Bone marrow (tissue), 2 donors: ENCODE measurements at places on chromosomes 6 and 20.

- DNase-seq, result no peak
Measured at GRCh38 chr6:24569811-24570210, 75.0 kb downstream of the ALDH5A1 start.

DNA sequence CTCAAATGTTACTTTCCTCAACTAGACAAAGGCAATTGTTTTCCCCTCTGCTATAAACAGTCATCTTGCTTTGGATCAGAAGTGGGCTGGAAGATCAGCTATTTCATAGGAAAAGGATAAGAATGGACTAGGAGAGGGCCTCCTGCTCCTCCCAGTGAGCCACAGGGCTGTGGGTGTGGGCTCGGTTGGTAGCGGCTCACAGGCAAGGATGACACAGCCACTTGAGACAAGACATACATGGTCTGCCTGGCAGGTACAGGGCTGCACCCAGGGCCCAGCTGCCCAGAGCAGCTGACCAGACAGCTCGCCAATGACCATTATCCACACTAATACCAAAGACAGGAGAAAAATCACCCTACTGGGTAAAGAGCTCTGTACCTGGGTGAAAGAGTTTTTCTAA, 9.0 kb upstream of the SLA2 start:
- no peak for DNase-seq

DNA sequence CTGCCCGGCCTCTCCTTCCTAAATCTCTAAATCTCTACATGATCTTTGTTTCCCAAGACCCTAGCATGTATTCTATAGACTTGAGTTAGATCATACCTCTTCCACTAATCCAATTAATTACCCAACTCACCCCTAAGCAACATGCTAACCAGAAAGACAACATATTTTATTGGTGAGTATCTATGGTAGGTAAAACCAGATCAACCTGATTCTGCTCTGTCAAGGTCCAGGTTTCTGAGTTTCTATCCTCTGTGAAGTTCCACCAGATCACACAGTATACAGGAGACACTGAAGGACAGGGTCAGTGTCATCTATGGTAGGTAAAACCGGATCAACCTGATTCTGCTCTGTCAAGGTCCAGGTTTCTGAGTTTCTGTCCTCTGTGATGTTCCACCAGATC, 363.2 kb upstream of the MARCKS start:
- no peak for DNase-seq

DNA sequence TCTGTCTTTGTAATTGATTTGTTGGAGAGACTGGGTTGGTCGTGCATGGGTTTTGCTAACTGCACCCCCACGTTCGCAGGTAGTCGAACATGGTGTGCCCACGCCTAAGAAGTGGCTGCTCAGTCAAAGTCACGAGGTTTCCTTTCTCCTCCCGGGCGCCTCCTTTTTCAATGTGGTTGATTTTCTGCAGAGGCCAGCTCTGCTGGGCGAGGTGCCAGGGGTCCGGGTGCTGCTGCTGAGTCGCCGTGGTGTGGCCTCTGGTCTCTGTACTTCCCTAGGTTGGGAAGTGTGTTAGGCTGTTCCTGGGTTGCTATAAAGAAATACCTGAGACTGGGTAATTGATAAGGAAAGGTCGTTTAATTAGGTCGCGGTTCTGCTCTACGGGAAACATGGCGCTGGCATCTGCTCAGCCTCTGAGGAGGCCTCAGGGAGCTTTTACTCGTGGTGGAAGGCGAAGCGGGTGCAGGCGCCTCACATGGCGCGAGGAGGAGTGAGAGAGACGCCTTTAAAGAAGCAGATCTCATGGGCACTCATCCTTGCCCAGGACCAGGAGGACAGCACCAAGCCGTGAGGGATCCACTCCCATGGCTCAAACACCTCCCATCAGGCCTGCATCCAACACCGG, 14.1 kb downstream of the OSBPL2 start:
- no peak for DNase-seq

GRCh38 chr6:2899596-2899995, 3.5 kb downstream of the SERPINB9 start:
- DNase-seq, result no peak

DNA sequence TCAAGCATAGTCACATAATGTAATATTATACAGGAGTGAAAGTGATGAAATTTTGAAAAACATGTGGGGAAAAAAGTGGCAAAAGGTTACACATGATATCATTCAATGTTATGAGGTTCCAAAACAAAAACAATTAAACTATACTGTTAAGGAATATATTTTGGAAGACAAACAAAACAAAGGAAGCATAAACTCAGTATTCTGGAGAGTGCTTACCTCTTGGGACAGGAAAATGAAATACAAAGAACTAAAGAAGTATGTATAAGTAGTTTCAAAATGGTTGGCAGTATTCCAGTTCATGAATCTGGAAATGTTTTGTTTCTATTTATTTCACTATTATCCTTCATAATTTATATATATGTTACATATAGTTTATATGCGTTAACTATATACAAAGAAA, 213.5 kb downstream of the MOXD1 start:
- DNase-seq, result no peak

- DNase-seq, result no peak
Measured at GRCh38 chr6:89977808-89978748, 83.8 kb downstream of the GJA10 start.

DNA sequence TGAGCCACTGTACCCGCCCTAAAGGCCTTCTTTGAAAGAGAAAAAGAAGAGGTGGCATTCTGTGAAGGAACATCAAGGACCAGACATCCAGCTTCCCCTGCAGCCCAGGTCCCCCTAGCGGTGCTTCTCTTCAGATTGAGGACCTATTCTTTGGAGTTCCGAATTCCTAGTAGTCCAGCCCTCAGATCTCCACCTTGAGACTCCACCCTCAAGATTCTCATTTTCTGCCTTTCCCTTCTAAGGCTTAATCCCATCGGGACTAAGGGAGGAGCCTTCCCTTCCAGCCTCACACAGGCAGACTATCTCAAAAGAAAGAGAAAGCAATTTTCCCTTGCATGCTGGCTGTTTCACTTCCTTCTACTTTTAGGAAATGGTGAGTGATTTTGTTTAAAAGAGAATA, 32.5 kb downstream of the MUC22 start:
- no peak for DNase-seq

DNA sequence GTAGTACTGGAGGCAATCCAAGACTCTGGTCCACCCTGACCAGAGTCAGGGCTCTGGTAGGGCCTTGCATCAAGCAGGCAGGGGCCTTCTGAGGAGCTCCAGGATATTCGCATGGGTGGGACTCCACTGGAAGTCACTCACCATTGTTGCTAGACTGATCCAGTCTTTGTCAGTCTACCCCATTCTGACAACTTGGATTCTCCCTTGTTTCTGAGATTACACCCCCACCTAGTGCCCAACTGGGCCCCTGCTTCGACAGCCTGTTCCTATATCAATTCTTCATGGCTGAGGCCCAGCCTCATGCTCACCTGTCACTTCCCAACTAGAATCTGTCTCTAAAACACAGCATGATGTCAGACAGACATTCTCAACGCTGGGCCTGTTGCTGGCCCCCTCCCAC, 5.2 kb downstream of the SLC35D3 start:
- DNase-seq, result no peak

DNA sequence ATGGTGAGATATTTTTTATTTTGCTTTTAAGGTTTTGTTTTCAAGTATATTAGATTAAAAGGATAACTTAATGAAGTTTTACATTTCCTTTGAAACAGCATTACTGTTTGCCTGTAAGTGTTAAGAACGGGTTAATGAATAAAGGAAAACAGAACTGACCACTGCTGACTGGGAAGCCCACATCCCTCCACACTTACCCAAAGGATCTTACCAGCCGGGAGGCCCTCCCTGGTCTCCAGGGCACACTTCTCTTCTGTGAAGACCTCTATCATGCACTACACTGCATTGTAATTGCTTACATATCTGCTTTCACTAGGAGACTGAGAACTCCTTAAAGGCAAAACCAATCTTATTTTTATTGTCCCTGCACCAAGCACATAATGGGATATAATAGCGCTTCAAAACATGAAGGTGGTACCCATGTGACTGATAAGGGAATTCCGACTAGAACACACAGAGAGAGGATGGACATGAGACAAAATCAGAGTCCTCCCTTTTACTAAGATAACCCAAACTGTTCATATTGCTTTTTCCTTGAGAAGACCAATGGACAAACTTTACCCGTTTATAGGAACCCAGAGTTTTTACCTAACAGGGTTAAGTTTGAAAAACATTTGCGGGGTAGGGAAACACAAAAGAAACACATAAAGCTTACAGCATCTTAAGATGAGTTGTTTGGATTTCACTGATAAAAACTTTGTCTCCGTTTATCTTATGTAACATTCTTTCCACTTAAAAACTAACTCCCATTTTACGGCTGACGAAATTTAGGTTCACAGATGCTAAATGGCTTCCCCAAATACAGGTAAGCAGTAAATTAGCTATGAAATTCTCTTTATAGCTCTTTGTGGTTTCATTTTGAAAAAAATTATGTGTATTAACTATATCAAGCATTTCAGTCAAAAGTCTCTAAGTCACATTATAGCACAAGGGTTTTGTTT, 8.7 kb downstream of the EZR start:
- DNase-seq, result no peak

DNA sequence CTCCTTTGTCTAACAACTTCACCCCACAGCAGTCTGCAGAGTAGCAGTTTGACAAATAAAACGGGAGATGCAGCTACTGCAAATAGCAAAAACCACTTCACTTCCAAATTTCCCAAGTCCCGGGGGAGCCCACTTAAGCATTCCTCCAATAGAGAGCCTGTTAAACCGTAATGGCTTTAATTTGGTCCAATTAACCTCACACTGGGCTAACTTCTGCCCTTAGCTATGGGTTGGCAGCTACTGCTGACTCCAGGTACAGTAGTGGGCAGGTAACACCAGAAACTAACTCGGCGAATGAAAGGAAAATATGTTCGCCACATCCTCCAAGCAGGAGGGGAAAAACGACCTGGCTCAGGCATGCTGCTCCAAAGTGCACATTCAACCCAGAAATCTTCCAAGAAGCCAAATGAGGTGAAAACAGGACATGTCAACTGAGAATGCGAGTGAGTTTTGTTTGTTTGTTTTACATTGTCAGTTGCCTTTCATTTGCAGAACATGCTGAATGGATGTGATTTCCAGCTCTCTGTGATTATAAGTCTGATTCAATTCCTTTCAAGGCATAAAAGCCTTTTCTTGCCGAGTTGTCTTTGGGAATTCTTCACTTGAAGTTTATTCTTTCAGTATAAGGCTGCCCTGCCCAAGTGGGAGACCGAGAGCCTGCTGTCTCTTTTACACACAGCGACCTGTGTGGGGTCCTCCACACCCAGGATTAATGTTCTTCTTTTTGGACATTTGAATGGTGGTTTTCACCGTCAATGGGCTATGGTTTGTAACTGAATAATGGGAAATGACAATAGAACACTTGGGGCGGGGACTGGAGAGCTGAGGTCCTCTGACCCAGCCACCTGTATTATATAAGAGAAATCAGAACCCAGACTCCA, 117.3 kb upstream of the ARMC2 start:
- no peak for DNase-seq

- no peak for DNase-seq
Measured at GRCh38 chr6:145423936-145424335, 311.4 kb downstream of the EPM2A start.

GRCh38 chr20:58131551-58132142, 96.8 kb downstream of the ANKRD60 start:
- DNase-seq, result no peak

GRCh38 chr6:136798044-136798443, 5.8 kb upstream of the MAP3K5 start:
- DNase-seq, result no peak

DNA sequence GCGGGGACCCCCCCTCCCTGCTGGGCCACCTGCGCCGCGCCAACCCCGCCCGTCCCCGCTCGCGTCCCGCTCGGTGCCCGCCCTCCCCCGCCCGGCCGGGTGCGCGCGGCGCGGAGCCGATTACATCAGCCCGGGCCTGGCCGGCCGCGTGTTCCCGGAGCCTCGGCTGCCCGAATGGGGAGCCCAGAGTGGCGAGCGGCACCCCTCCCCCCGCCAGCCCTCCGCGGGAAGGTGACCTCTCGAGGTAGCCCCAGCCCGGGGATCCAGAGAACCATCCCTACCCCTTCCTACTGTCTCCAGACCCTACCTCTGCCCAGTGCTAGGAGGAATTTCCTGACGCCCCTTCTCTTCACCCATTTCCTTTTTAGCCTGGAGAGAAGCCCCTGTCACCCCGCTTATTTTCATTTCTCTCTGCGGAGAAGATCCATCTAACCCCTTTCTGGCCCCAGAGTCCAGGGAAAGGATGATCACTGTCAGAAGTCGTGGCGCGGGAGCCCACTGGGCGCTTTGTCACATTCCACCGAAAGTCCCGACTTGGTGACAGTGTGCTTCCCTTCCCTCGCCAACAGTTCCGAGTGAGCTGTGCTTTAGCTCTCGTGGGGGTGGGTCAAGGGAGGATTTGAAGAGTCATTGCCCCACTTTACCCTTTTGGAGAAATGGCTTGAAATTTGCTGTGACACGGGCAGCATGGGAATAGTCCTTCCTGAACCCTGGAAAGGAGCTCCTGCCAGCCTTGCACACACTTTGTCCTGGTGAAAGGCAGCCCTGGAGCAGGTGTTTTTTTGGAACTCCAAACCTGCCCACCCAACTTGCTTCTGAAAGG, 2.1 kb downstream of the VEGFA start:
- DNase-seq, result no peak

- DNase-seq, result no peak
Measured at GRCh38 chr6:157211603-157212455, 111.5 kb downstream of the TMEM242 start.

GRCh38 chr20:44253528-44253927, 6.4 kb downstream of the GDAP1L1 start:
- DNase-seq, result no peak

- no peak for DNase-seq
Measured at GRCh38 chr6:31659649-31660380, 763 bp downstream of the C6orf47 start.

- peak; percentile 13 for DNase-seq
Measured at GRCh38 chr6:161226009-161226964, 47.6 kb downstream of the AGPAT4 start.

DNA sequence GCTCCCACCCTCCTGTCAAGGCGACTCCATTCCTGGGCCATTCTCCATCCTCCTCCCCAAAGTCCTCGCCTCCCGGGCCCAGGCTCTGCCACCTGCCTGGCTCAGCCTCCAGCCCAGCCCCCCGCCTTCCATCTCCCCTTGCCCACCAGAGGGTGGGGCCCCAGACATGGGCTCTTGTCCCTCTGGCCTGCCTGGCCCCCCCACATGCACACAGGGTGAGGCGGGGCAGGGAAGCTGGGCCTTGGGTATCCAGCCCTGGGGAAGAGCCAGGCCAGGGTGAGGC, 95.2 kb downstream of the YTHDF1 start:
- DNase-seq, result no peak

GRCh38 chr6:40066372-40066771, 132.1 kb upstream of the MOCS1 start:
- no peak for DNase-seq

- no peak for DNase-seq
Measured at GRCh38 chr6:80456724-80457438, 350.4 kb downstream of the BCKDHB start.

DNA sequence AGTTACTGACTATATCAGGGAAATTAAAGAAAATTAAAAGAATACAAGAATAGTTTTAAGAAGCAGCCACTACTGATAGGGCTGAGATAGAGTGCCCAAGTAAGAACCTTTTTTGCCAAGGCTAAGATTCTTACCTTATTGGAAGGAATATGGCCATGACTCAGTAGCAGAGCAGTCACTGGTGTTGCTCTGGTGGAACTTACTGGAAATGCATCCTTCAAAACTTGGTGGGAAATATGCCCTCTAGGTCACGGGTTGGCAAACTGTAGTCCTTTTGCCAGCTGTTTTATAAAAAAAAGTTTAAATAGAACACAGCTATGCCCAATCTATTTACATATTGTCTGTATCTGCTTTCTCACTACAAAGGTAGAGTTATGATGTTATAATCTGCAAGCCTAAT, 6.0 kb downstream of the HSF2 start:
- no peak for DNase-seq
